ENCODE measurements at places on chromosomes 13 and 19.

- DNase-seq: no peak
Observed at GRCh38 chr19:40578442-40578908, 1.8 kb downstream of the SHKBP1 start.

GRCh38 chr19:16227837-16228636 is 30.3 kb downstream of the AP1M1 start:
- DNase-seq: no peak

DNA sequence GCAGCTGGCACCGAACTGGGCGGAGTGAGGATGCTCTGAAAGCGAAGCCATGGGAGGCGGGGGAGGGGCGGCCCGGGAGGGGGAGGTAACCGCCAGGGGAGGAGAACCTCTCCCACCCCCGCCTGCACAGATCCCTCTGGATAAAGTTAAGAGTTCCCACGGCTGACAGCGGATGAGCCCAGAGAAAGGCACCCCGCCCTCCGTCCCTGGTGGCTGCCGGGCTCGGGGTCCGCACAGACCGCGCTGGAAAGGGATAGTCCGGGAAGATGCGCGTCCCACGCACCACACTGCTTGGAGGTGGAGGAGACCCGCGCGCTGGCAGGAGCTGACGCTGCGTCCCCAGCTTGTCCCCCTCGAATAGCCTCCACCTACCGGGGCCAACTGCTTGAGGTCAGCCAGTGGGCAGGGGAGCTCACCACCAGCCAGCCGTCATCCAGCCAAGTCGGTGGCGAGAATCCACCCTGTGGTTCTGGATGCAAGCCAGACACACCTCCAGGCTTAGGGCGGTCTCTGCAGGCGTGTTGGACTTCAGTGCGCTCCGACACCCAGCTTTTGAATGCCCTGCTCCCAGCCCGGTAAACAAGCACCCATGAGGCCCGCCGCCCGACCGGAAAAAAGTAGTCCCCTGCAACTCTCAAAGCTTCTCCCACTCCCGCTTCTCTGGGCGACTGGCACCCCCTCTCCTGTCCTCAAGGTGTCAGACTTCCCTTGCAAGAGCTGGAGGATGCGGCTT is at the start of gene TRPC4:
Gene TRPC4 (minus strand): TSS at position 17 of the 733 bp plus-strand sequence. CDS start 86,439 bp downstream, outside the sequence.
- DNase-seq: no peak

DNA sequence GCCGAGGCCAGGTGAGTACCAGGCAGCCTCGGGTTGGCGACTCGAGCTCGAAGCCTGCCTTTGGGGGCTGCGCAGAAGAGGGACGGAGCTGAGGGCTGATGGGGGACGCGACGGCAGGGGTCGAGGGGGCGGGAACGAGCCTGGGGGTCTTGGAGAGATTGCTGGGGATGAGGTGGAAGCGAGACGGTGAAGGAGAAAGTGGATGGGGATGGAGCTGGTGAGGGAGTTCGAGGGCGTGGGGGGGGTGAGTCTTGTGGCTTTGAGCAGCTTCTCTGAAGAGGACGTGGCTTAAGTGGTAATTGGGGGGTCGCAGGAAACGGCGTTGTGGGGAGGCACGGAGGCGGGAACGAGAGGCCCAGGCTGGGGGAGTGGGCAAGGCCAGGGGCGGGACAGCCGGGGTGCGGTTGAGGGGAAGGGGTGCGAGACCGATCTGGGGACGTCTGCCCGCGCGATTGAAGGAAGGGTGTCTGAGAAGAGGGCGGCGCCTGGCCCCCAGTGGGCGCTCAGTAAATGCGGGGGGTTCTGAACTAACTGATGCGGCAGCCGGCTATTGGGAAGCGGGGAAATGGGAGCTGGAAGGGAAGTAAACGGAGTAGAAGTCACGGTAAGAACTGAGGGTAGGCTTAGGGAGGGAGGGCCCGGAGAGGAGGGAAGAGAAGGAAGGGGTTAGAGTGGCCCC is 426 bp downstream of the MYO9B start:
- no peak for DNase-seq

DNA sequence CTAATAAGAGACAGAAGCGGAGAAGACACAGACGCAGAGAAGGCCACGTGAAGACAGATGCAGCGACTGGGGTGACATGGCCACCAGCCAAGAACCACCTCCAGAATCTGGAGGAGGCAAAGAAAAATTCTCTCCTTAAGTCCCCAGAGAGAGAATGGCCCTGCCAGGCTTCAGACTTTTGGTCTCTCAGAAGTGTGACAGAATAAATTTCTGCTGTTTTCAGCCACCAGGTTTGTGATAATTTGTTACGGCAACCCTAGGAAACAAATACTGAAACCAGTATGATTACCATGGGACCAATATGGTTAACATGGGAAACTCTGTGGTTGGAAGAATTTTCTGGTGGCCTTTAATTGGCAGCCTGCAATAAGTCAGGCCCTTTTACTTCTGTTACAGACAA is 63.9 kb upstream of the DOCK9 start:
- DNase-seq: no peak

- no peak for DNase-seq
Observed at GRCh38 chr13:109985871-109986450, 199.6 kb upstream of the IRS2 start.

DNA sequence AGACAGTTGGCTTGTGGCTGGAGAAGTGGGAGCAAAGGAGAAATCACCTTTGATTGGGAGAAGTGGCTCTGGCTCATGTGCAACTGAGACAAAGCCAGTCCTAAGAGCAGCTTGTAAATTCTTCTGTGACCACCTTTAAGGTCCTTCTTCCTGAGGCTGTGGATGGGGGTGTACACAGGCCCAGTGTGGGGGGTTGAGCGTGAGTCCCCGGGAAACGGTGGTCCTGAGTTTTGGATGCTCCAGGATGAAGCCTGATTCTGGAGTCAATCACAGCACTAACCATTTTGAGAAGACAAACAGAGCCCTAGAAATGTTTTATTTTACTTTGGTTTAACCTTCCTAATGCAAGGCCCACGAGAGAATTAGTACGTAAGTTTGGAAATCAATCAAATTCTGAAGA is 3.9 kb upstream of the CEBPA start:
- DNase-seq: no peak

GRCh38 chr13:65414187-65414586 is 1815.9 kb downstream of the PCDH9 start:
- no peak for DNase-seq

DNA sequence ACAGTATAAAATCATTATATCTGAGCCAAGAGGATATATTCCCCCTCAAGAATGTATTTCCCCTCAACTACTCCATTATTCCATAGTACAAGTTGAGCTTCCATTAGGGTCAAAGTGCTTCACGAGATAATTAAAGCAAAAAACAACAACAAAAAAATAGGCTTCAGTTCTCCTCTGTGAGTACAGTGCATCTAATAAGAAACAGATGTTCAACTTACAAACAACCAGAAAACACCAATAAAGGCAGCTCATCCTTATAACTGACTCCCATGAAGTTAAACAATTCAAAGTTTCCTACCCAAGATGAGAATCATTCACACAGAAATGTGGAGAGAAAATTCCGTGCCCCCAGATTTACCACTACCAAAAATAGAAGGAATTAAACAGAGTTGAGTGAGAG is 854.4 kb downstream of the PCDH9 start:
- DNase-seq: no peak

- DNase-seq: no peak
Observed at GRCh38 chr19:49771674-49772139, 4.9 kb downstream of the AP2A1 start.

DNA sequence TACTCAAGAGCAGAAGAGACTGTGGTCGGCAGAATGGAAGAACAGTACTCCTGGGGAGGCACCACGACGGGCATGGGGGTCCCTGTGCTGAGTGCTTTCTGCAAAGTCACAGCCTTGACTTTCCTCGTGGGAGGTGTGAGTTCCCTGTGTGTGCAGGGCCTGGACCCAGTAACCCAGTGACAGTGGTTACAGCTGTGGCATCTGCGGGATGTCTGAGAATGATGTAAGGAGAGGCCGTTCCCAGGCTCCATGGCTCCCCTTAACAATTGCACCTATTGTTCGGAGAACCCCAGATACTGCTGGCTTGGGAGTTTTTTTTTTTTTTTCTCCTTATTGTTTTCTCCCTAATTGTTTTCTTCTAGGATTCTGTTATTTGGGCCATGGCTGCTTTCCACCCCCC is 5.1 kb upstream of the NANOS2 start:
- DNase-seq: no peak

DNA sequence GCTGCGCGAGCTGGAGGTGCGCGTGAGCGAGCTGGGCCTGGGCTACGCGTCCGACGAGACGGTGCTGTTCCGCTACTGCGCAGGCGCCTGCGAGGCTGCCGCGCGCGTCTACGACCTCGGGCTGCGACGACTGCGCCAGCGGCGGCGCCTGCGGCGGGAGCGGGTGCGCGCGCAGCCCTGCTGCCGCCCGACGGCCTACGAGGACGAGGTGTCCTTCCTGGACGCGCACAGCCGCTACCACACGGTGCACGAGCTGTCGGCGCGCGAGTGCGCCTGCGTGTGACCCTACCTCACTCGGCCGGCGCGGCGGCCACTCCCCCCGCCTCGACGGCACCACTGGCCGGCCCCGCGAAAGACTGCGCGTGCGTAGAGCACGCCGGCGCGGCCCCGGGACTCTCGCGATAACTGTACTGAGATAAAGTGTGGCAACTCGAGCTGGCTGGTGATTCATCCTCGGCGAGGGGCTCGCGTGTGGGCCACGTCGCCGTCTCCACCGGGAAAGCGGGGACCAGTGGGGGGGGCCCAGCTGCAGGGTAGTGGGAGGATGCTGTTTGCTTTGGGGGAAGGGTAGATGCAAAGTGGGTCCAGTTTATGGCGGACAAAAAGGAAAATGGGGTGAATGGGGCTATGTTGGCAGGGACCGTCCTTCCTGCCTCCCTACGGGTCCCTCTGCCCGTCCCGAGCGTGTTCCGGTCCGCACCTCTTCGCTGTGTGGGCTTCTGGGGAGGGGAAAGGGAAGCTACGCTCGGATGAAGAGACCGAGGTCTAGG is 11.4 kb downstream of the FUT6 start:
- DNase-seq: peak; percentile 81

GRCh38 chr13:76314495-76314894 is 571.7 kb downstream of the KCTD12 start:
- DNase-seq: no peak

DNA sequence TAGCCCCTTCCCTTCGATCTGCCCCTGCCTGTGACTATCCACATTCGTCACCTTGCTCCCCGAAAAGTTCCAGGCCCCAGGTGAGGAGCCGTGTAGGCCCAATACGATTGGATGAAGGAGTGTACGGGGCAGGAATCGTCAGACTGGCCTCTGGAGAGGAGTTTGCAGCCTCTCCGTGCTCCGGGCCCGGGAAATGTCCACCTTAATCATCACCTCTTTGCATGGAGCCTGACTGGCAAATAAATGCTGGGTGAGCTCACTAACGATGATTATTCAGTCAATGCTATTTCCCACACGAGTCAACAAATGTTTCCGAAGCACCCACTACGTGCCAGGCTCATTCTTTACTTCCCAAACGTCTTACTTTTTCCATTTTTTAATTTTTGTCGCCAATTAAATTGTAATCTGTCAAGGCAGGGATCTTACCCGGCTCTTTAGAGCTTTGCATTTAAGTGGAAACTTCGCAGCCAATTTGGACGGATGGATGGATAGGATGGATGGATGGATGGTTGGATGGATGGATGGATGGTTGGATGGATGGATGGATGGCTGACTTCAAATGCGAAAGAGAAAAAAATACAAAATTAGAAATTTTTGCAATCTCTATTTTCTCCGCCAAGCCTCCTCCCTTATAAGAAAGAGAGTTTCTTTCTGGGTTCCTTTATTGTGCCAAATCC is 45.8 kb downstream of the TGDS start:
- DNase-seq: no peak

GRCh38 chr19:17866964-17867486 is 4.7 kb upstream of the SLC5A5 start:
- DNase-seq: no peak

DNA sequence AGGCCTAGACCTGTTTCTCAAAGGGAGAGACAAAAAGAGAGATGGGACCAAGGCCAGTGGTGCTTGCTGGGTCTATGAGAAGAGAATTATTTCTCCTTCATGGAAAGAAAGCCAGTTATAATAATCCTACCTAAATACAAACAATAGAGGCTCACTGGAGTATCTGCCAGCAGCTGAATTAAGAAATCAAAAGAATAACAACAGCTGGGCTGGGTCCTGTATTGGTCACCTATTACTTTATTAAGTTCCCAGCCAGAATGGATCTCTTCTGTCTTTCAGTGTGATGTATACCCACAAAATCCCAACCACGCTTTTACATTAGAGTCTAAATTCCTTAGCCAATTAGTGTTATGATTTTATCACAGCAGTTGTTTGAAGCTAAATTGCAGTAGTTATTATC is 297.8 kb upstream of the DACH1 start:
- no peak for DNase-seq

DNA sequence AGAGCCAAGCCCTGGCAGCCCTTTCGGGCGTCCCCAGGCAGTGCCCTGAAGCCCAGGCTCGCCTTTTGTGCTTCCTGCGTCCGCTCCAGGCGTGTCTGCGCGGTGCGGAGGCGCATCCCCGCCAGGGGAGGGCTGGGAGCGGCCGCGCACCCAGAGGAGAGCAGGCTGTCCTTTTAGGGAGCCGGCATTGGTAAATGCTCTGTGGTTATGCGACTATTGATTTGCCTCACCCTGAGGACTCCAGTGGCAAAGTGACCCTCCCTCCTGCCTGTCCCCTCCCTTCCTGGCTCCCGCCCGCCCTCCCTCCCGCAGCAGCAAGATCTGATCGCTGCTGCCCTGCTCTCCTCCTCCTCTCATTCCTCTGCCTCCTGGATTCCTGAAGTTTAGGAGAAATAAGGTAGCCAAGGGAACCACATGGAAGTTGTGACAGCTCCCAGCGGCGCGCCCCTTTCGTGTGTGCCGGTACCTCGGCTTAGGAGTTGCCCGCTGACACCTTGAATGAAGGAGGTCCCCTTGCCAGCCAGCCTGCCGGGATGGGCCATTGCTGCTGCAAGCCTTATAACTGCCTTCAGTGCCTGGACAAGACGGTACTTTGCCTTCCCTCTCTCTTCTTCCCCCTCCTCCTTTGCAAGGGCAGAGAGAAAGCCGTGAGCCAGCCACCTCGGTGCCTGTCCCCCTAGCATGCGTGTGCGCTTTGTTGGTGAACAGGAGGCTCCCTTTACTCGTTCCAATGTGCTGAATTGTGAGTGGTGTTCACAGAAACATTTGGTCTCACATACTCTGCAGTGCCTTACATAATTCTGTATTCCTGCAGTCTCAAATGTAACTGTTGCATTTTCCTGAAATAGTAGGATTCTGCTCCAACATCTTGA is 166.9 kb downstream of the SLC7A1 start:
- no peak for DNase-seq

GRCh38 chr13:44101347-44102083 is 221.8 kb downstream of the LACC1 start:
- no peak for DNase-seq

Data from NCI-H2081 treated with DMSO at 0.1 percent for 48 hours (cell line).